Activated CD8-positive, alpha-beta memory T cell treated with anti-CD3 and anti-CD28 coated beads for 48 hours (primary cell): ENCODE measurements at places on chromosomes 6 and 20.

DNA sequence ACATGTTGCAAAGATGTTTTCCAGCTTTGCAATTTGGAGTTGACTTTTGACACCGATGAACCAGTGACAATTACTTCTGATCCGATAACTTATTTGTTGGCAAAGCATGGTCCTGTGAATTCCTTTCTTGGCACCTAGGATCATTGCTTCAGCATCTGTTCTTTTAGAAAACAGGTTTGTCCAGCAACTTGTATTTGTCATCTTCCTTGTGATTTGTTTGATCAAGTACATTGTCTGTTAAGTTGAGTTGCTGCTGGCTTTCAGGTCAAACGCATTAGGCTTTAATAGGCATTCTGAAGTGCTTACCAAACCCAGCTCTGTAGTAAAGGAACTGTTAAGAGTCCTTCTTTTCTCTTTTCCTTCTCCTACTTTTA, 192.4 kb upstream of the ZNF217 start:
- DNase-seq: no peak

DNA sequence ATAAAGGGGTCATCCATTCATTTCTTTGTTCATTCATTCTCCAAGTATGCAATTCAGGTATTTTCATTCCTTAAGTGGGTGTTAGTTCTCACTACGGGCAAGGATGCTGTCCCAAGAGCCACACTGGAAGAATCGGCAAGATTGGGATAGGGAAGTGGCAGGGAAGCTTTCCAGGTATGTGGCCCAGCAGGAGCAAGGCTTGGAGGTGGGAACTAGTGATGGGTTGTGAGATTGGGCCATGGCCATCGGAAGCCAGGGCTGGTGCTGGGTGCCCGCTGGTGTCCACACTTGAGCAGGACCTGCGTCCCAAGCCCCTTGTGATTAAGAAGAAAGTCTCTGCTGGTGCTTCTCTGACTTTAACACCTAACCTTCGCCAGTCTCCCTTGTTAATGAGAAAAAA, 15.1 kb downstream of the VSTM2L start:
- DNase-seq: no peak

DNA sequence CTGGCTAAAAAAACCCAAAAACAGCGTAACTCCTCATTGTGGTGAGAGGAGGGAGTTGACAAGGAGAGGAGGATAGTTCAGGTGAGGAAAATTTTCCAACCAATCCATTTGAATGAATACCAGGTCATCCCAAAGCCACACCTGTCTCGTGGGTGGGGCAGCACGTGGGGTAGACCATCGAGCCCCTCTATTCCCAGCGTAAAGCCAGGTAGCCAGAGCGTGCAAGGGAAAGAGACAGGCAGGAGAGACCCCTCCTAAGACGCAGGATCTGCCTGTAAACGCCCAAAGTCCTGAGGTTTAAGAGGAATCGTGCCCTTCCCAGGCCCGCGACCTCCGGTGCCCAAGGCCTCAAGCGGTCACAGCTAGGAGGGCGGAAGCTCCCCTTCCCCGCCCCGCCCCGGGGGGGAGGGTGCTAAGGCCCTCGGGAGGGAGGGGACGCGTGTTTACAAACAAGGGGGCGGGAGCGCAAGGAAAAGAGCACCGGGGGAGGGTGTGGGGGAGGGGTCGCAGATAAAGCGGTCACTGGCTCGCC, 712 bp downstream of the RXRB start:
- peak; percentile 41 for DNase-seq

DNA sequence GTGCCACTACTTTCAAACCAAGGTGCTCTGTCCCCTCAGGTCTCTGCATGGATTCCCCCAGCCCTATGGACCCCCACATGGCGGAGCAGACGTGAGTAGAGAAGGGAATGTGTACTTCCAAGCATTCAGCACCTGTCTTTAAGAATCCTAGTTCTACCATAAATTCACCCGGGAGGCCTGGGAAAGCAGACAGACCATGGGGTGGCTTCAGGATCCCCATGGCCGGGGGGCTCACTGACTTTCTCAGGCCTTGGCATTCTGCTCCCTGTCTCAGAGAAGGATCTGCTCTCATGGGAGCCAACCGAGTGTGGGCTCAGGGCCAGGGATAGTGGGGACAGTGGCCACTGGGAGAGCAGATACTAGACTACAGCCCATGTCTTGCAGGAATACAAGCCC, 2.3 kb downstream of the CDC25B start:
- DNase-seq: no peak

GRCh38 chr20:62064770-62065673, 659 bp downstream of the TAF4 start:
- no peak for DNase-seq

DNA sequence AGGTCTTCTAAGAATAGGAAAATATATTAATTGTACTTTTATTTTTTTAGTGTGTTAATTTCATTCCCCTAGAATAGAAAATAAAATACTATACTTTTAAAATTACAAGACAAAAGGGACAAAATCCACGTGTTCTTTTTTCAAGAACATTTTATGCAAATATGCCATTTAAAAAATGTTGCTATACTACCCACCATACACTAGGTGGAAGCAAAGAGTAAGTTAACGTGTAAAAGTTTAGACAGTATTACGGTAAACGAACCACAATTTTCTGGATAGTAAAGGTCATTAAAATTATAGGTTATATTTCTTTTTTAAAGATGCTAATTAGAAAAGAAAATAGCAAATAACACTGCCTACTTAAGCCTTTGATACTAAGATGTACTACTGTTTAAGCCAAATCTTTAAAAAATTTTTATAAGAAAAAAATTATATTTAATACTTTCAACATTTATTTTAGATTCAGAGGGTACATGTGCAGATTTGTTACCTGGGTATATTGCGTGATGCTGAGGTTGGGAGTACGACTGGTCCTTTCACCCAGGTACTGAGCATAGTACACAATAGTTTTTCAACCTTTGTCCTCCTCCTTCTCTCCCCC, 287.6 kb downstream of the PHF3 start:
- no peak for DNase-seq

DNA sequence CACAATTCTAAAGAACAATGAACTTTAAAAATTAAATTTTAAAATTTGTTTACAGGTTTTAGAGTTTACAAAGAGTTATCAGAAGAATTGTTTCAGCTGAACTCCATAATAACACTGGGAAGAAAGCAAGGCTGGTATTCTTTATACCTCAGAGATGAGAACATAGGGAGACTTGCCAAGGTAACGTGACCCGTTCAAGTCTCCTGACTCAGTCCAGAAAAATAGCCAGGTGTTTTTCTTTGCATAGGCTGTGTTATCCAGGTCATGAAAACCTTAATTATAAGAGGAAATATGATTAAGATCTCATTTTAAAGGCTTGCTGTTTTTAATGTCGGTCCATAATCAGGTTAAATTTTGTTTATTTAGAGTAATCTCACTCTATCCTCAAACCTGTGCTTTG, 8.5 kb upstream of the C6orf141 start:
- DNase-seq: no peak

- peak; percentile 54 for DNase-seq
Observed at GRCh38 chr20:57596998-57597939, 23.0 kb downstream of the ZBP1 start.

- no peak for DNase-seq
Observed at GRCh38 chr6:157666729-157667128, 156.3 kb upstream of the SNX9 start.

DNA sequence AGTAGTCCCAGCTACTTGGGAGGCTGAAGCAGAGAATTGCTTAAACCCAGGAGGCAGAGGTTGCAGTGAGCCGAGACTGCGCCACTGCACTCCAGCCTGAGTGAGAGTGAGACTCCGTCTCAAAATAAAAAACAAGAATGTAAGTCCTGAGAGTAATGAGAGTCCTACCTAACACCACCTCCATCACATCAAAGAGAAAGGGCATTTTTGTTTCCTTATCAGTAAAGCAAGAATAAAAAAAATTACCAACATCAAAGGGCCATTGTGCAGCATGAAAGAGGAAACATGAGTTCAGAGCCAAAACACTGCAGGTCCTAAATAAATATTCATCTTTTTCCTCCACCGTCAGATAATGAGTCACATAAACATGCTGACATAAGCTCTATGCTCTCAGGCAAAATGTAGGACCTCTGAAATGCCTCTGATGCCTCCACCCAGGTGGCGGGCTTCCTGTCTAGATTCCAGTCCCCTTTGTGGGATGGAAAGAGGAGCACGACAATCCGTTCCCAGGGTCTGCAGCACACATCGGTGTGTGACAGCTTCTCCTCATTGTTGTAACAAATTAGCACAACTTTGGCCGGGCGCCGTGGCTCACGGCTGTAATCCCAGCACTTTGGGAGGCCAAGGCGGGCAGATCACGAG, 7.2 kb downstream of the ATP9A start:
- DNase-seq: no peak

DNA sequence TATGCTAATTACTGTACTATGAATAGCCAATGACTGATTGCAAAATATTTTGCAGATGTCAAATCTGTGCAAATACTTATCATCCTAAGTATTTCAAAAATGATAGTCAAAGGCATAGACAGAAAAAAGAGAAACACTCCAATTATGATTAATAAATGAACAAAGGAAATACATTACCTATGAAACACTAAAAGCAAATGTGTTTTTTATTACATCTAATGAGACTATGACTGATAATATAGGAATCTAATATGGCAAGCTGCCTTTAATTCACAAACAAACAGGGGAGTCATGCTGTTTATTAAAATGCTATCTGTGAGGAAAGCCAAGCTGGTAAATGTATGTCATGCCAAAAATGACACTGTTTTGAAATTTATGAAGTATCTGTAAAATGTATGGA, 713.2 kb upstream of the NRSN1 start:
- DNase-seq: no peak

- DNase-seq: no peak
Observed at GRCh38 chr20:59623583-59623982, 19.2 kb downstream of the PHACTR3 start.

DNA sequence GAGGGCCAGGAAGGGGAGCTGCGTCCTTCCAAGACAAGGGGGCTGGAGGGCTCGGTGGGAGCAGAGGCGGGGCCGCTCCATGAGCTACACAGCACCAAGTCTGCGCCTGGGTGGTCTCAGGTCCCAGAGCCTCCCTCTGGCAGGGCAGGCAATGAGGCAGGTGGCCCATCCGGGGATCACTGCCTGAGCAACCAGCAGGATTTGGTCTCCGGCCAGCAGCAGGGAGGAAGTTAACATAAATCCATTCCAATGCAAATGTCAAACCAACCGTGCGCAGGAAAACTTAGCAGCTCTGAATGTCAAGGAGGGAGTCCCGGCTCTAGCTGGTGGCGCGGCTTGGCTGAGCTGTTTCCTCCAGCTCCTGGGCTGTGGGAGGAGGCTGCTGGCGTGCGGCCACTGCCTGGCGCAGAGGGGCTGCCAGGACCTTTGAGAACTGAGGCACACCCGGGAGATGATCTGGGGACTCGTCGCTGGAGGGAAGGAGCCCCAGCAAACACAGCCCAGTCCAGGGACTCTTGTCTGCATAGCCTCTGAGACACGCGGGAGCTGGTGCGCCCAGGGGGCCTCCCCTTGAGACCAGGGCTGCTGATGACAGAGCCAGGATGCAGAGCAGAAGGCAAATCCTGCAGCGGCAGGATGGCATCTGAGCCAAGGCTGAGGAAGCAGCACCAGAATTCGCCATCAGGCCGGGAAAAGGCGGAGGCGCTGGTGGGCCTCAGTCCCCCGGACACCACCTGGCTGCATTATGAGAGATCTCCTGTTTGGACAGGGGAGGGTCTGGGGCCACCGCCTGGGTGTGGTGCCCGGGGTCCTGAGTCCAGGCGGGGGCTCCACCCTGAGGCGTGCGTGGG, 33.1 kb upstream of the CHRNA4 start:
- no peak for DNase-seq

DNA sequence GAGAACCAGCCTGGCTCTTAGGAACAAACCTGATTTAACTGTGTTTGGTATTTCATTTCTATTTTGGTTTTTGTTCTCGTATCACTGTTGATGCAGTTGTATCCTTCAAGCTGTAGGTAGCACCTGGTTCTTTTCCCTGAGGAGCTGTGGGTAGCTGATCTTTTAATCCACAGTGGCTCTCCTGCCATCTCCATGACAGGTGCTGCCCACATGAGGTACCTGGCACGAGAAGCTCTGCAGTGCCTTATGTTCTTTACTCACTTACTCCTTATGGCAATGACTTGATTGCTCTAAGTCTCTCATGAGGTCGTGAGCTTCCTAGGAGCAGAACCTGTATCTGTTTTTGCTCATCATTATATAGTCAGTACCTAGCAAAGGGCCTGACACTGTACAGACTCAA, 74.3 kb upstream of the EMILIN3 start:
- no peak for DNase-seq

- no peak for DNase-seq
Observed at GRCh38 chr20:10902174-10902573, 228.4 kb upstream of the JAG1 start.

GRCh38 chr20:10922941-10923340, 249.1 kb upstream of the JAG1 start:
- DNase-seq: no peak

DNA sequence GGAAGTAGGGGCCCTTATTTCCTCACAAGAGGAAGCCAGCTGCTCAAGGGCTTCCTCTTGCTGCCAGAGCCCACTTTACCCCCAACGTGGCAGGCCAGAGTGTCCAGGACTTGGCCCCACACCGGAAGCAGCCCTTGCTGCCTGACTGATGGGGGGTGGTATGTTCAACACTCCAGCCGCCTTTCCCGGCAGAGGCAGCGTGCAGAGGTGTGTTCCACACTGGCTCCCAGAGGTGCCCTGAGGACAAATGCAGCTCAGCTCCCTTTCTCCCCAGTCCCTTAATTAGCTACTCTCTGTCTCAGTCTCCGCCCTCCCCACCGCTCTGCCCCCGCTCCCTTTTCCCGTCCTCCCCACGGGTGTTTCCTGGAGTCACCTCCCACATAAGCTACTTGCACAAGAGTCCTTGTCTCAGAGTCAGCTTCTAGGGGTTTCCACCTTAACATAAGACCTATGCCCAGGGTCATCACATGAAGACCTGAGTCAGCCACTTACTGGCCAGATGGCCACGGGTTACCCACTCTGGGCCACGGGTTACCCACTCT, 61.7 kb upstream of the SHLD1 start:
- no peak for DNase-seq

- no peak for DNase-seq
Observed at GRCh38 chr6:125843593-125843992, 52.8 kb downstream of the NCOA7 start.

DNA sequence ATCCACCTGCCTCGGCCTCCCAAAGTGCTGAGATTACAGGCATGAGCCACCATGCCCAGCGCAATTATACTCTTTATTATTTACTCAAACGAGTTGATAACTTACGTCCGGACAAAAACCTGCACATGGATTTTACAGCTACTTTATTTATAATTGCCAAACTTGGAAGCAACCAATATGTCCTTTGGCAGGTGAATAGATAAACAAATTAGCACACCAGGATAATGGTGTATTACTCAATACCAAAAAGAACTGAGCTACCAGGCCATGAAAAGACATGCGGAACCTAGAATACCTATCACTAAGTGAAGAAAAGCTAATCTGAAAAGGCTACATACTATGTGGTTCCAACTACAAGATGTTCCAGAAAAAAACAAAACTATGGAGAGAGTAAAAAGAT, 168.1 kb downstream of the ASCC3 start:
- no peak for DNase-seq
